Inflammatory macrophage (primary cell): ENCODE measurements at places on chromosomes 11 and 22.

GRCh38 chr11:6360183-6360582, 30.1 kb upstream of the SMPD1 start:
- no peak for DNase-seq

GRCh38 chr11:86414032-86414431, 39.3 kb downstream of the CCDC81 start:
- no peak for DNase-seq

GRCh38 chr11:91272089-91272488, 952.5 kb upstream of the FAT3 start:
- no peak for DNase-seq

GRCh38 chr22:25661073-25661472, 80.9 kb upstream of the MYO18B start:
- DNase-seq, result no peak

- no peak for DNase-seq
Observed at GRCh38 chr11:11580841-11581411, 40.9 kb downstream of the GALNT18 start.

- no peak for DNase-seq
Observed at GRCh38 chr11:12854829-12855228, 154.3 kb upstream of the RASSF10 start.

- no peak for DNase-seq
Observed at GRCh38 chr11:126992804-126993111, 7.8 kb downstream of the KIRREL3 start.

DNA sequence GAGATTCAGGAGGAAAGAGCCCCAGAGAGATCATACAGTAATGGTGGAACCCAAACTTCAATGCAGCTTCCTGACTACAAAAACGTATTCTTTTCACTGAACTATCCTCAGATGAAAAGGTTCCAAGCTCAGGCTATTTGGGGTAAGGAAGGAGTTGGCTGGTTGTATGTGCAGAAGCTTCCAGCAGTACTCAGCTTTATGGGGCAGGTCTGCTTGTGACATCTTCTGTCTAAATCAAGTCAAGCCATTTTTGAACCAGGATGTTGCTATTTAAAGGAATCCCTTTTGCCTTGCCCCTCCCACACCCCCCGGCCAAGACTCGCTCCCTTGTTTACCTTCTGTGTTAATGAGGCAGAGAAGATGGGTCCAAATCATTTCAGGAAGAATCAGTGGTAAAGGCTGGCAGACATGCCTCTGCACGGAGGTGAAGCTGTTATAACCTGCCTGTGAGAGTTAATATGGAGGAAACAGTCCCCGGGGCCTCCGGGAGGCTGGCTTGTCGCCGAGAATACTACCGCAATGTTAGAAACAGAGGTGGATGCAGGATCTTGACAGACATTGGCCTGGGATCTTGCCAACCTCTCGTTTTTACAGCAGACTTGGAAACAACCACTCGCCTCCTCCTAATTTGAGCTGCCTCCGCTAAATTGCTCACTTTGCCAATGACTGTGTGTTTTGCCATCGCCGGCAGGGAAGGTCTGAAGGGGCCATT, 45.4 kb downstream of the TIMP3 start:
- DNase-seq, result no peak

DNA sequence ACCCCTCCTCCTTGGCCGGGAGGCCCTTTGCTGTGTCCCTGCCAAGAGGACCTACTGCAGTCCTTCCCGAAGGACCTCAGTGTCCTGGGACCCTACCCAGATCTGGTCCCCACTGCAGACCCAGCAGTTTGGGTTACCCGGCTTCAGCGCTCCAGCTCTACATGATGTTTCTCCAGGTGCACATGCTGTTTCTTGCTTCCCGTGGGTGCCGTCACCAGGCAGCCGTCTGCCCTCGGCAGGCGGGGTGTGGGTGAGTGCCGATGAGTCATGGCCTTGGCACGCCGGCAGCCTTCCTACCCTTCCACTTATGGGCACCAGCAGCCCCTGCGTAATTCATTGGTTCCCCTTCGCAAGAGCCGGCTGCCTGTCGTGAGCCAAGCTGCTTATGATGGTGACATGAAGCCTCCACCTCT, 101.8 kb downstream of the BCR start:
- DNase-seq, result peak; percentile 62

DNA sequence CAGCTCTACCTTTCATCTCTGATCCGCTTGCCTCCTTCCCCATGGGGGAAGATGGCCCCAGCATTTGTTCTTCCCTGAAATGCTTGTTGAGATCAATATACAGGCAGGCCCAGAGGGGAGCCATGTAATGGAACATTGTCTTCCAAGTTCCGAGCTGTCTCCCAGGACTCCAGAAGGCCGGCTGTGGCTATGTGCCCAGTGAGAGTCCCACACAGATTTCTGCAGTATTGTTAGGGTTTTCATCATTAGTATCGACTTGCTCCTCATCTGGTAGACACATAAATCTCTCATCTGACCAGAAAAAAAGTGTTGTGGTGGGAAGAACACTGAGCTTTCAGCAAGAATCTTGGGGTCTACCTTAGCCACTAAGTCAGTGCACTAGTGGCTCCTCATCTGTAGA, 163.4 kb downstream of the TRIM29 start:
- no peak for DNase-seq

DNA sequence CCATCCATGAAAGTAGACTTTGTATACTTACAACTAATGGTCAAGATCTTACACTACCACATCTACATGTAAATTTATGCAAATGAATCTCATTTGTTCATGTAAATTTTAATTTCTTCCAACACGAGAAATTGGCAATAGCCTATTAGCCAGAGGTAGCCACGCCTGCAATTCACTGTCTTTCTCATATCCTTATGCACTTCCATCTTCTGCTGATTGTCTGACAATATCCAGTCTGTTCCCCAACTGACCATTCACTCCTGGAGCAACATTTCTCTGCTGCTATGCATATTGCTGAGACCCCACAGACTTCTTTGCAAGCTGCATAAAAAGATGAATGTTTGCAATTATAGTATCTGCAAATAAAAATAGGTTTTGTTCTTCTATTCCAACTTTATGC, 2.5 kb downstream of the NNMT start:
- DNase-seq, result no peak

- no peak for DNase-seq
Observed at GRCh38 chr11:19395050-19395449, 154.3 kb upstream of the E2F8 start.
